Stimulated activated CD4-positive, alpha-beta T cell treated with anti-CD3 and anti-CD28 coated beads, Interleukin-1b, Interleukin-23, amount 100 ng/mL, for 24 hours (primary cell): ENCODE measurements at places on chromosomes 16 and 17.

- DNase-seq, result no peak
Observed at GRCh38 chr16:89491238-89491869, 993 bp upstream of the ANKRD11 start.

DNA sequence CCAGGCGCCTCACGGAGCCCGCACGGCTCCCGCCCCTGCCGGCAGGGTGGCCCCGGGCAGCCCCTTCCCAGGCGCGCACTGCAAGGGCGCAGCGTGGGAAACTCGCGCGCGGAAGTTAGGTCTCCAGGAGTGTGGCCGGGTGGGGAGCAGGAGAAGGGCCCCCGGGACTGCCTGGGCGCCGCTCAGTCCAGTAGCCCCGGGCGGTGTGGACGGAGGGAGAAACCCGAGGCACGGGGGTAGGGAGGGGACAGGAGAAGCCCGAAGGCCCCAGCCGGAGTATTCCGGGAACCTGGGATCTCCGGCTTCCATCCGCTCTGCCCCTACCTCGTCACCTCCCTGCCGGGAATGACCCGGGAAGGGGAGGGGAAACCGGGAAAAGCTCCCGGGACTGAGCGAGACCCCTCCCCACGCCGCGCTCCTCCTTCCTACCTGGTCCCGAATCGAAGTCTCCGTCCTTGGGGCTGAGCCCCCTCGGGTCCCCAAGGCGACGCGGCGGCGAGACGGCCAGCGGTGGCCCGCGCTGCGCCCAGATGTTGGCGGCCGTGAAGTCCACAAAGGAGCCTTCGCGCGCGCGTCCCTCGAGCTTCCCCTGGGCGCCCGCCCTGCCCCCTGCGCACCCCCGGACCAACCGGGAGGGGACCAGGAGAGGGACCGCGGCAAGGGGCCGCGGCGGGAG, 418 bp downstream of the SOCS3 start:
- no peak for DNase-seq

DNA sequence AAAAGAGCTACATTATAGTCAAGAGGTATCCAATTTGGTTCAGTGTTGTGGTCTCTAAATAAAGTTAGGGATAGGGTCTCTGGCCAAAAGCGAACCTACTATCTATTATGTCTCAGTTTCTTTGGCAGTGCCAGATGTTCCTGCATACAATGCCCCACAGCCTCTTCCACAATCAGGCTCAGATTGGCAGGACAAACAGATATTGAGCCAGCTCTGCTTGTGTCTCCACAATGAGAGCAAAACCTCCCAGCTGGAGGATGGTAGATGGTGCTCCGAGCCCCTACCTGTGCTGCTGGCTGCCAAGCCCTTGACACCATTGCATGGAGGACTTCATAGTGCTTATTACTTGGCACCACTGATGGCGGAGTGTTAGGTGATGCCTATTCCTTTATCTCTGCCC, 19.7 kb downstream of the PHAF1 start:
- no peak for DNase-seq

GRCh38 chr17:12851901-12852435, 62.7 kb downstream of the ARHGAP44 start:
- no peak for DNase-seq

DNA sequence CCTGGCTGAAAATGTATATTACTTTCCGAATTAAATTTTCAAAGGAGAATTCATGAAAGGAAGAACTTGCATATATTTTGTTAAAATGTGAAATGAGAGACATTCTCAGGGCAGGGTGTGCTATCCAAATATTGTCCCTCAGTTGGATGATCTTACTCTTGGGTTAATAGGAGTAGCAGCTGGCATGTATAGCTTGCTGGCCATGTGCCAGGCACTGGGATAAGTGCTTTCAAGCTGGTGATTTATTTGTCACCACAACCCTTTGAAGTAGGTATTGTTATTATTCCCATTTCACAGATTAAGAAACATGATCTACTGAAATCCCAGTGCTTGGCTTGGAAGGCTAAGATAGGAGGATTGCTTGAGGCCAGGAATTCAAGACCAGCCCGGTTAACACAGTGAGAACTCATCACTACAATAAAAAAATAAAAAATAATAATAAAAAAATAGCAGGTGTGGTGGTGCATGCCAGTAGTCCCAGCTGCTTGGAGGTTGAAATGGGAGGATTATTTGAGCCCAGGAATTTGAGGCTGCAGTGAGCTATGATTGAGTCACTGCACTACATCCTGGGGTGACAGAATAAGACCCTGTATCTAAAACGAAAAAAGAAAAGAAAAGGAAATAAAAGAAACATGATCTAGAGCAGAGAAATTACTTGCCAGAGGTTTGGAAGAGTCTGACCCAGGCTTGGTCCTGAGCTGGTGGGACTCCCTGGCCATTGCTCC, 11.6 kb upstream of the MPHOSPH6 start:
- DNase-seq, result no peak

DNA sequence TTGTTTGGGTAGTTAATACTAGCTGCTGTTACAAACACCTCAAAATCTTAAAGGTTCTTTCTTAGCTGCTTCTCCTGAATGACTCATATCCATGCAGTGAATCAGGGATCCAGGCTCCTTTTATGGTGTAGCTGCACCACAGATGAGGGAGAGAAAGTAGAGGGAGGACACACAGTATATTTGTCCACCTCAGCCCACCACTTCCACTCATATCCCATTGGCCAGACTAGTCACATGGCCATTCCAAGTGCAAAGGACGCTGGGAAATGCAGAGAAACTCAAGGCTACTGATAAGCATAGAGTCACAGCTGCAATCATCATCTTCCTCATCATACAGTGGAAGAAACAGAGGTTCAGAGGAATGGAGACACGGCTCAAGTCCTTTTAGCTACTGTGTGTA, 63.8 kb downstream of the GSG1L start:
- no peak for DNase-seq
